Globus pallidus (tissue), 1 donor: ENCODE measurements at places on chromosomes 1 and 21.

DNA sequence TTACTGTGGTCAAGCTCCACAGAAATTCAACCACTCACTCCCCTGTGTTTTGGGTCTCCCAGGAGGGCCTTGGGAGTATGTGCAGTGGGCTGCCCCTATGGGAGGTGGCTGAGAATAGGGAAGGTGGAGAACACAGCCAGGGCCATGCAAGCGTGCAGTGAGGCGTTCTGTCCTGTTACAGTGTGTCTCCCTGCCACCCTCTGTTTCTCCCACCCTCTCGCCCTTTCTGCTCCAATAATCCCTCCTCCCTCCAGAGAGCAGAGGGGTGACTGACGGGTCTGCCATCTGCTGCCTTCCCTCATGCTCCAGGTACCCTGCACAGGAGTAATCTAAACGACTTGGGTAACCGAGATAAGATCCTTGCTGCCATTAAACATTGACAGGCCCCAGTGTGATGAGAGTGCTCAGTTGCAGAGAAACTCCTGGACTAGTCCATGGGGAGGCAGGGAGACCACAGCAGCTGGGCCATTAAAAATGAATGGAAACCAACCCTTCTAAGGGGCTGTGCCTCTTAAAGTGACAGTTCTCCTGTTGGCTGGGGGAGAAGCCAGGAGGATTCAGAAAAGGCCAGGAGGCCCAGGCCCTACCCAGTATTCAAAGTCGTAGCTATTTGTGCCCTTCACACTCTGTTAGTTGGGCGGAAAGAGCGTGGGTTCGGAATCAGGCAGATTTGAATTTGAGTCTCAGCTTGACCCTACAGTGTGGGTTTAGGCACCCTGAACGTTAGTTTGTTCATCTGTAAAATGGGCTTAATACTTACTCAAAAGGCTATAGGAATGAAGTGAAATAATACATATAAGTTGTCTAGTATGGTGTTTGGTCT, 22.4 kb upstream of the BTG2 start:
- DNase-seq = no peak

- DNase-seq = no peak
Measured at GRCh38 chr1:53135735-53136114, 6.7 kb downstream of the SLC1A7 start.

DNA sequence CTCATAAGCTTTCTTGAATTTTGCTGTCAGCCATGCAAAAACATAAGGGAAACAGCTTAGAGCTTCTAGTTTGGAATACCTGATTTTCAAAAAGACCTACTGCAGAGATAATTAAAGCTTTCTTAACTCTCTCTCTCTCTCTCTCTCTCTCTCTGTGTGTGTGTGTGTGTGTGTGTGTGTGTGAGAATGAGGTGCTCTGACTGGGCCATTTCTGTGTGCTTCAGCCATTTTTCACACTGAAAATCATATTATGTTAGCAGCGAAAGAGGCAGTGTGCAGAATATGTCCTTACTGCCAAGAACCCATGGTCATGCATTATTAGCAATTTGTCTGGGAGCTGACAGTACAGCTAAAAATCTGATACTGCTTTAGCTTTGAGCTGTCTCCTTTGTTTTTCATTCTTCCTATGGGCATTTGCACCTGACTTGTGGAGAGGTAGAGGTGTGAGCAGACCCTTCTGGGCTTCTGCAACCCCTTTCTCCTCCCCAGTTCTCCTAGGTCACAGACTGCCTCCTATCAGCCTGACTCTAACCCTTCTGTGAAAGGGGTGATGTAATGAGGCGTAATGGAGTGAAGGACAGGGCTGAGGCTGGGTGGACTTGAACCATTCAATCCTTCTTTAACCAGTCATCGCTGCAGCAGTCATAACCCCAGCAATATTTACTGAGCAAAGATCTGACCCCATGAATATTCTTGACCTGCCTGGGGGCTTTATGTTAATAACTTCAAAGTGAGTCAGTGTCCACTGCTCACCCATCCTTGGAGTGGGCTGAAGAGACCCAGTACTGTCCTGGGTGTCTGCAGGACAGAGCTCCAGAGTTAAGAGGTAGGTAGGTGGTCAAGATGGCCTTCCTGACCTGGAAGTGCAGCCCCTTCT, 61.2 kb downstream of the SYT6 start:
- no peak for DNase-seq

- DNase-seq = no peak
Measured at GRCh38 chr21:31926498-31926897, 53.7 kb downstream of the HUNK start.

DNA sequence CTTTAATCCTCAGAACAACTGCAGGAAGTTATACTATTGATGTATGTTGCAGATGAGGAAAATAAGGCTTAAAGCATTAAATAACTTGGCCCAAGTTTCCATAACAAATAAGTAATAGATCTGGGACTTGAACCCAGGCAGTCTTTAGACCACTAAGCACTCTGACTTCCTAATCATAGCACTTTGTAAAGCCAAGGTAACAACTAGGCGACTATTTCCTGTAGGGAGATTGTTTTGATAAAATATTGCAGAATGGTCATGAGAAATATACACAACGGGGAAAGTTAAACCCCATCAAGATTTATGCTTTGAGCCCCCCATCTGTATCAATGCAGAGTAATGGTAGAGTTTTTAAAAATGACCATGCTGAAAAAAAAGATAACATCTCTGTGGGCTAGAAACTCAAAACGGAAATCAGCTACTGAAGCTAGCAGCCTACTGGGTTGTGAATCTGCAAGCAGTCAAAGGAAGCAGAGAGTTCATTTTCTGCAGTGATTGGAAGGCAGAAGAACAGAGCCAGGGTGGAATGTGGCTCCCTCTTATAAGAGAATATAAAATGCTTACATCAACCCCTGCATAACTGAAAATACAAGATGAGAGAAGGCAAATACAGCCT, 111.2 kb upstream of the OLIG2 start:
- no peak for DNase-seq

DNA sequence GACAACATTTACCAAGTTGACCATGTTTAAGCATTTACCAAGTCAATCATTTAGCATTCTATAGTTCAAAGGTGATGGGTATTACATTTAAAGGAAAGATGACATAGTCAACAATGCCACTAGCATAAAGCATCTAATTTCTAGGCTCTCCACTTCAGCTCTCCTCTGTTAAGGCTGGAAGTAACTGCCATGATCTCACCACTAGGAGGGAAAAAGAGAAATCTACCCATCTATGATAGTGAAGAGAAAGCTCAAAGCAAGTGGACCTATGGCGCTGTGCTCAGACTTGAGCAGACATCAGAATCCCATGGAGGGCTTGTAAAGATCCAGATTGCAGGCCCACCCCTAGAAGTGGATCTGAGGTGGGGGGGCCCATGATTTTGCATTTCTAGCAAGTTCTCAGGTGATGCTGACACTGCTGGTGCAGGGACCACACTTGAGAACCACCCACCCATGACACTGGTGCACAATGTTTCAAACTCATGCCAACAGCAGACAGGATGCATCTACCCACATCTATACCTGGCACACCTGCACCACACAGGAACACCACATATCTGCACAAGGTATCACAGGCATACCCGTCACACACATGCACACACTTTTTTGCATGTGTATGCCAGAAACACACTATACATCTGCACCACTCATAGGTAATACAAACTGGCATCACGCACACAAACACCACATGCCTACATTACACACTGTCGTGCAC, 392.9 kb upstream of the RUNX1 start:
- DNase-seq = no peak

- DNase-seq = no peak
Measured at GRCh38 chr21:37088186-37088735, 15.2 kb downstream of the TTC3 start.

- DNase-seq = no peak
Measured at GRCh38 chr1:209622841-209623829, 29.1 kb downstream of the LAMB3 start.

- no peak for DNase-seq
Measured at GRCh38 chr1:81217058-81217457, 583.7 kb upstream of the ADGRL2 start.

- no peak for DNase-seq
Measured at GRCh38 chr1:43858324-43858723, 75.3 kb upstream of the ARTN start.

GRCh38 chr21:32427958-32428623, 15.6 kb downstream of the EVA1C start:
- no peak for DNase-seq

DNA sequence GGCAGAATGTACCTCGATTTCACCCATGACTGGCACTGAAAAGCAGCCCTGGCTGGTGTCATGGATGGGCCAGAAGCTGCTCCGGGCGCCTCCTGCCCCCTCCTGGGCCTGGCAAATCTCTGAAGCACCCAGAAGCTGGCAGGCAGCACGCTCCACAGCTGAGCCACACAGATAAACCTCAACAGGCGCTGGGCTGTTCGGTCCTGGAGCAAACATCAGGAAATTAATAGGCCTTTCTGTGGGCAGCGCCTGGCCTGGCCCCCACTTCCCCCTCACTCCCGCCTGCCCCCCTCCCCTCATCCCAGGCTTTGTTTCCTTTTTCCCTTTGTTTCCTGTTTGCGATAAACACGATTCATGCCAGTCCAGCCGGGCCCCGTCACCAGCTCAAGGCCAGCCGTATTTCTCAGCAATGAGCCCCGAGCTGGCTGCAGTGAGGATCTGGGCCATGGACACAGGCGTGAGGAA, 20.1 kb upstream of the DISP3 start:
- DNase-seq = peak; percentile 95

DNA sequence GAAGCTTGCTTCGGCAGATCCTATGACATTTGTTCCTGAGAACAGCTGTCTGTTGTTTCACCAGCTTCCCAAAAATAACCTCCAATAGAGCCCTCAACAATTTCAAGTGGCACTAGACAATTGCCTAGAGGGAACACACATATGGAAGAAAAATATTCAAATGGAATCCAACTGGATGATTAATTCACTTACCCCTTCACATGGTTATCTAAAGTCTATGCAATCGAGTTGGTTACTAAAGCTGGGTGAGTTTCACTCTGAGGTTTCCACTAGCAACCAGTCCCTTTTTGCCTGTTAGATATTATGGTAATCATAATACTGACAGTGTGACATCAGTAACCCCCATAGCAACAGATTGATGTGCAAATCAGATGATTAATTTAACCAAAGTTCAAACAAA, at the start of gene LEMD1:
Gene LEMD1, minus strand, starts transcription at position 259 of the 400 bp plus-strand sequence. CDS start 1,520 bp downstream, outside the sequence.
- no peak for DNase-seq

DNA sequence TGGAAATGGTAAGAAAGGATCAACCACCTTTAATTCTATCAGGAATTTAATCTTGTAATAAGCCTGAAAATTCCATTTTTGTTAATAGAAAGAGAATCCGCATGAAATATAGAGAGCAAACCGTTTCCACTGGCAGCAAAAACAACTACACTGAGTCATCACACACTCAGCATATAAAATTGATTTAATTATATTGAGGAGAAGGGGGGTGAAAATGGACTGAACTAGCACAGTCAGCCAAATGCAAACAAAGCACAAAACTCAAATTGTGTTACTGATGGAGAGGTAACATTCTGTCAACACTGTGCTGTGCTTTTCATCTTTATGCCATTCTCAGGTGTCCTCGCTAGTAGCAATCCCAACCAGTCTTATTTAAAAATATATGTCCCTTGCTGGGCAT, 1583.9 kb downstream of the MRPL39 start:
- DNase-seq = no peak

- no peak for DNase-seq
Measured at GRCh38 chr1:183101841-183102276, 78.6 kb downstream of the LAMC1 start.

DNA sequence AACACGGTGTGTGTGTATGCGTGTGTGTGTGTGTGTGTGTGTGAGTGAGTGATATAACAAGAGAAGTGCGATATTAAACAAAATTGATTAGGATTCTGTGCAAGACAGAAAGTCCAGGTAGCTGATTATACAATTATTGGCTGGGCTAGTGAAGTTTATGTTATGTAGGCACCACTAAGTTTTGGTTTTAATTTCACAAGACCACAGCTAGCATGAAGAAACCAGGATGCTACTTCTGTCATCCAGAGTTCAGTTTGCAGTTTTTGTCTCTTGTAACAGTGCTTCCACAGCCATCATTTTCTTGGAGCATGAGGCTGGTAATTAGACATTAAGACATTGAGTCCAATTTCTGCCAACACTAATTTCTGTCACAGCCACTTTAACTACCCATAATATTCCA, 1590.2 kb upstream of the B3GALT2 start:
- no peak for DNase-seq

- DNase-seq = no peak
Measured at GRCh38 chr1:175118375-175119367, 51.0 kb downstream of the TNN start.

- no peak for DNase-seq
Measured at GRCh38 chr1:54238353-54239034, 38.5 kb downstream of the MRPL37 start.

GRCh38 chr1:209787551-209787950, 3.2 kb upstream of the C1orf74 start:
- no peak for DNase-seq

GRCh38 chr1:40985161-40985560, 5.7 kb downstream of the CTPS1 start:
- DNase-seq = no peak

GRCh38 chr1:208465786-208466590, 221.8 kb upstream of the PLXNA2 start:
- DNase-seq = no peak

- DNase-seq = no peak
Measured at GRCh38 chr21:32565856-32566465, 19.4 kb downstream of the TCP10L start.

DNA sequence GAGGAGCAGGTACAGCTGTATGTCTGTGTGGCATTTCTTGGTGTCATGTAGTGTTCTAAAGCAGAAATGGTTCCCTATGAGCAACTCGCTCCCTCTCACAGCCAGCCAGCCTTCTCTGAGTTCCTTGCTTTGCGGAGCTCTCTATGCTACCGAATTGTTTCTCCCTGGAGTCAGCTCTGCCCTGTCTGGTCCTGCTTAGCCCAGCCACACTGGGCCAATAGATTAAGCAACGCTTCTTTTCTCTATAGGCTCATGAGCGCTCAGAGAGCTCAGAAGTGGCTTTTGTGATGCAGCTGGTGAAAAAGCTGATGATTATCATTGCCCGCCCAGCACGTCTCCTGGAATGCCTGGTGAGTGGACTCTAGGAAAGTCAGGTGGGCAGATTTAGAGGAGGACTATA, 113.1 kb downstream of the PIK3R3 start:
- no peak for DNase-seq

- DNase-seq = peak; percentile 54
Measured at GRCh38 chr1:221478050-221478949, 263.6 kb downstream of the DUSP10 start.

DNA sequence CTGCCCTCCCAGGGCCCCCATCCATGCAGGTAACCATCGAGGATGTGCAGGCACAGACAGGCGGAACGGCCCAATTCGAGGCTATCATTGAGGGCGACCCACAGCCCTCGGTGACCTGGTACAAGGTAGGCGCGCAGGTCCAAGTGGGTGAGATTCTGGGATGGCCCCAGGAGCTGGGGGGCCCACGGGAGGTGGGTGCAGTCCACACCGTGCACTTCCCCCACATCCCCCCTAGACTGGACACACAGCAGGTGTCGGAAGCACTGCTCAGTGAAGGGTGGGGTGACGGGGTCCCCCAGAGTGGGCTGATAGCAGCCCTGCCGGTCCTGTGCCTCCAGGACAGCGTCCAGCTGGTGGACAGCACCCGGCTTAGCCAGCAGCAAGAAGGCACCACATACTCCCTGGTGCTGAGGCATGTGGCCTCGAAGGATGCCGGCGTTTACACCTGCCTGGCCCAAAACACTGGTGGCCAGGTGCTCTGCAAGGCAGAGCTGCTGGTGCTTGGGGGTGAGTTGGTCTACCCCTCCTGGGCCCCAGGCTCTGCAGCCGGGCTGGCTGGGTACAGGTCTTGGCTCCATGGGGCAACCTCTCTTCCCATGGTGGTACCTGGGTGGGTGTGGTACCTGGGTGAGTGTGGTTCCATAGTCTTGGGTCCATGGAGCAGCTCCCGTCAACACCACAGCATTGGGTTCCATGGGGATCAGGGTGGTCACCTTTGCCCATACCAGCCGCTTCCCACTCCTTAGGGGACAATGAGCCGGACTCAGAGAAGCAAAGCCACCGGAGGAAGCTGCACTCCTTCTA, 40.4 kb downstream of the TRIM11 start:
- no peak for DNase-seq
